ENCODE measurements at places on chromosomes 6 and 20. TPM values are rescaled to one million over a fixed set of nuclear protein-coding genes. Genes with fewer than 3 reads are reported as not detected.

Gene SEMG1
- not detected for total RNA-seq

Gene TP53TG5
- not detected for total RNA-seq

Gene SRSF12
- 0.51 TPM for total RNA-seq

Gene PPP1R14C
- not detected for total RNA-seq

Gene PKIB
- 2.6 TPM for total RNA-seq

Gene OTOR
- total RNA-seq = not detected

Gene OPN5
- not detected for total RNA-seq

Gene EYS
- total RNA-seq = not detected

Gene TTLL9
- not detected for total RNA-seq

Data from pericardium fibroblast (primary cell).